Natural killer cell (primary cell): ENCODE measurements at places on chromosomes 4 and X. TPM values are rescaled to one million over a fixed set of nuclear protein-coding genes. Genes with fewer than 3 reads are reported as not detected.

DNA sequence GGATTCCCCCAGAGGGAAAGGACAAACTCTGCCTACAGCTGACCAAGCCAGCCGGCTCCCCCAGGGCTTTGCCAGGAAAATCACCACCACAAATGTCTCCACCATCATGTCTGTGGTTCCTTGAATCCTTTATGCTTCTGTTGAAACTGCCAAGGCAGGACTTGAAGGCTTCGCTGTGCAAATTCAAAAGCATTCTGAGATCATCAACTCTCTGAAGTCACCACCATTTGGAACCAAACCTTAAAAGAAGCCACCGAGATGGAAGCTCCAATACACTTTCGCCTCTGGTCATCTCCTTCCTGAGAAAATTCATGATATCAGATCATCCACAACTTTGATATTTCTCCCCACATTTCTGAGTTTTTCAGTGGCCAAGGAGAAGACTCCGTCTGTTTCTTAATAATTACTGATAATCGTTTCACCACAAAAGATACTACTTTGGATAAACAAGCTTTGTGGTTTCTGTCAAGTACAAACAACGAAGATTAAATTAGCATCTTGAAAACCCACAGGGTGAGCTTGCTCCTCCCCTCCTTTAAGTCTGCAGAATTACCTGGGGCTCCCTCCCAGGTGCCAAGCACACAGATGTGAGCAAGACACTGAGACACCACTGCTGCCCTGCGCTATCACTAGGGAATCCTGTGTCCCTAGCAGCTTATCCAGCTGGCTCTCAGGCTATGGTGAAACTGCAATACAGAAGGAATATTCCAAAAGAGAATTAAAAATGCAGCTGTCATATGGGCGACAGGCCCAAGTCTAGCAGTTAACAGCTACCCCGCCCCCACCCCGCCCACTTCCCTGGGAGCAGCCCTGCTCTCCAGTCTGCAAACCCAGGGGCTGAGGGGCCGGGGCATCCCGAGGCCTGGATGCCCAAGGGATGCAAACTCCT lies 125.0 kb upstream of the TBL1X start:
- H3K4me3 ChIP-seq, result no peak overlapping the region
- no peaks in the 10 kb centered on the region for H3K36me3 ChIP-seq
- peaks cover 33% of the 10 kb centered on the region for H3K4me1 ChIP-seq
- peak overlapping the region; percentile 89 for H3K27ac ChIP-seq
- no peaks in the 10 kb centered on the region for H3K27me3 ChIP-seq

- no peak overlapping the region for H3K4me3 ChIP-seq
- H3K27me3 ChIP-seq, result no peaks in the 10 kb centered on the region
- no peak for DNase-seq
Measured at GRCh38 chr4:82491251-82491960, 61.0 kb downstream of the ENOPH1 start.

DNA sequence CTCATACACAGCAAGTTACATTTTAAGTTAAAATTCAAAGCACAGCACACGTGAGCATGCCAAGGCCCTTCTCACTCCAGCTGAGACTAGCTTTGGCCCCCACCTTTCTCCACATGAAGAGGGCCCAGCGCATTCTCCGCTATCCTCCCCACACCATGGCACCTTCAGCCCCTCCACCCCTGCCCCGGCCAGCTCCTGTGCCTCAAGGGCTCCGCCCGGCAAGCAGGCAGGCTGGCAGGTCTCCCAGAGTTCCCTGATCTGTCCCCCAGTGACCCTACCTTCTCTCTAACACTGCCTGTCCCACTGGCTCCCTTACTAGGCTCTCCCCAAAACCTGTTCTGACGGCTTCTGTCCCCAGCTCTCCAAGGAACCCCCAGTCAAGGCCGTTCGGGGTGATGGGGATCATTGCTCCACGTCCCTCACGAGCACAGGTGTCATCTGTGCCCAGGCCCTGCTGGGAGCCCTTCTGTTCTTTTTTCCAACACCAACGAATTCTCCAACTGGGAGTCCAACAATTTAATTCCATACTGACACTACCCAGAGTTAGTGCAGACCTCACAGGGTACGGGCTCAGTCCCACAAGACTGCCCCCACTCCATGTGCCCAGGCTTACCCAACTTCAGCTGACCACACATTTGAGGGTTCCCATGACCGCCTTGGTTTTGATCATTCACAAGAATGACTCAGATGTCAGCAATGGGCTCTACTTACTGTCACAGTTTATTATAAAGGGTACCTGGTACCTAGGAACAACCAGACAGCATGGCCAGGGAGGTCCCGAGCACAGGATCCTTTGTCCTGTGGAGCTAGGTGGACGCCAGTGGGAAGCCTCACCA lies 4.2 kb downstream of the LETM1 start:
- H3K27ac ChIP-seq, result no peak overlapping the region
- H3K36me3 ChIP-seq, result no peaks in the 10 kb centered on the region
- H3K27me3 ChIP-seq, result no peaks in the 10 kb centered on the region
- no peak for DNase-seq

DNA sequence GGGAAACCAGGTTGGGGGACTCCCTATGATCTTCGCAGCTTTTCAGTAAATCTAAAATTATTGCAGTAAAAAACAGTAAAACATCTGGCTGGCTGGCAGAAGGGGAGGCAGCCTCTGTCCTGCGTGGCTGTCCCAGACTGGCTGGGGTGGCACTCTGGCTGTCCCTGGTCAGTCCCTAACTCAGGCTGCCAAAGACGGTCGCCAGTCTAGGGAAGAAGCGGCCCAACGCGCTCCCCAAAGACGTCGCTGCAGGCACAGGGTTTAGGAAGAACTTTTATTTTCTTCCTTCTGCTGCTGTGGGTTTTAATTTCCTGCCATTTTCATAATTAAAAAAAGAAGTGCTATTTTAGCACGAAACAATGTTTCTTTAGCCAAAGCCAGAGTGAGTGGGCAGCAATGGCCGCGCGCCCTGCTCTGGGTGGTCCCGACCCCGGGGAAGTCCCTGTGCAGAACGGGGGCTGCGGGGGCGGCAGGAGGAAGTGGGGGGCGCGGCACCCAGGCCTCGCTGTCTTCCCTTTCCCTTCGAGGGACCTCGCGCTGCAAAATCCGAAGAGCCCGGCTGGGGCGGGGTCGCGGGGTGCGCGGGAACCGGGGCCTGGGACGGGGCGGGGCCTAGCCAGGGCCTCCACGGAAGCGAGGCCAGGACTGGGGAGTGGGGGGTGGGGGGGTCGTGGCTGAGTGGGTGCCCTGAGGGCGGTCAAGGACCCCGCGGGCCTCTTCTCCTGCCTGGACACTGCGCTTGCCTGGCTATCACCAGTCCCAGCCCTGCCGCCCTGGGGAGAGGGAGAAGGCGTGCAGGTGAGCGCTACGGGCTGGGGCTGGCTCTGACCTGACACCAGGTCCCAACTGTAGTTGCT lies 6.3 kb upstream of the LETM1 start:
- peak; percentile 46 for DNase-seq
- H3K4me3 ChIP-seq, result peak overlapping the region; percentile 22
- peaks cover 26% of the 10 kb centered on the region for H3K4me1 ChIP-seq
- H3K27ac ChIP-seq, result no peak overlapping the region

PSAPL1 gene
- total RNA-seq, result not detected

RGN gene
- not detected for total RNA-seq
